ENCODE measurements at places on chromosomes 2 and 18.

- DNase-seq, result no peak
Observed at GRCh38 chr2:191349990-191350389, 104.8 kb downstream of the MYO1B start.

DNA sequence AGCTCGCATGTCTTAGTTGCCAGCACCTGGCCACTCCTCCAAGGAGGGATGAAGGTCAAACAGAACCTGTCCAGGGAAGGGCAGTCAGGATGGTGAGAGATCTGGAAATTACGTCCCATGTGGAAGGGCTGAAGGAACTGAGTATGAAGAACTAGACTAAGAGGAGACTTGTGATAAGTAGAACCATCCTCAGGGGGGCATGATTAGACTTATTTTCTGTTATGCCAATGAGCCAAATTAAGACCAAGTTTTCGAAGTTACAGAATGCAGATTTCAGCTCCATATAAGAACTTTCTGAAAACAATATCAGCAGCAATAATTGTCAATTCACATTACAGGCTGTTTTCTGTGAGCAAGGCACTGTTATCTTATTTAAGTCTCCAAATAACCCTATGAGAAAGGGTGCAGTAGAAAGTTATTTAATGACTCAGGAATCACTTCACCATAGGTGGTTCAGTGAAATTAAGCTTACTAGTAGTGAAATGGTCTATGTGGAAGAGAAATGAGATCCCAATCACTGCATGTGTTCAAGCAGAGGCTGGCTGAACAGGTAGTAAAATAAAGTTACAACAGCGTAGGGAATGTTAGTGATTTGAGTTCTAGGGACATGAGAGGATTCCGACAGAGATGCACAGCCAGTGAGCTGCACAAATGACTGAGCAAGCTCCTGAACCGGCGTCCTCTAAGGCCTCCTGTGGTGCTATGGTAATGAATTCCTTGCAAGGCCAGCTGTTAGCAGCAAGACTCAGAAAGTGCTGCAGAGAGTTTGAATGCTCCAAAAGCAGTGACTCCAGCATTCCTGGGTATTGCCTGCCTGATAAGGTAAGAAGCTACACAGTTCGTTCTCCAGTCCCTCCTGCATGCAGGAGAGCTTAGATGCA is 4.5 kb upstream of the DYM start:
- DNase-seq, result no peak

- DNase-seq, result no peak
Observed at GRCh38 chr2:213818436-213818835, 534.2 kb downstream of the SPAG16 start.

- no peak for DNase-seq
Observed at GRCh38 chr2:101382442-101382841, 4.9 kb downstream of the CREG2 start.

- DNase-seq, result no peak
Observed at GRCh38 chr2:145096582-145096981, 576.7 kb upstream of the ZEB2 start.

DNA sequence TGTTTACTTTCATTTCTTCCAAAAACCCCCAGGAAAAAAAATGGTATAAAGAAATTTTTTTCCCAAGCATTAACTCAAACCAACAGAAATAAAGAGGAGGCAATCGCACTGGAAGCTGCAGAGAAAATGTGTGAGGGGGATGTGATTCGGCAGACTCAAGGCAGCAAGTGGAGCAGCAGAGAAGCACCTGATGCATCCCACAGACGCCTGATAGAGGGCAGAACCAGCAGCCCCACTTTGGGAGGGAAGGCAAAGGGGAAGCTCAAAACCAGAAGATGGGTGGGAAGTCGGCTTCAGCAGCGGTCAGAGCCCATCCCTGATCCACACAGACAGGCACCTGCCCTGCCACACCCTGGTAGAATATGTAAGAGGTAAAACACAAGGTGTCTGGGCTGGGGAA is 12.6 kb downstream of the FTCDNL1 start:
- no peak for DNase-seq

GRCh38 chr2:200689115-200689514 is 103.3 kb downstream of the AOX1 start:
- DNase-seq, result no peak

- no peak for DNase-seq
Observed at GRCh38 chr2:32884346-32884745, 62.4 kb upstream of the LTBP1 start.

DNA sequence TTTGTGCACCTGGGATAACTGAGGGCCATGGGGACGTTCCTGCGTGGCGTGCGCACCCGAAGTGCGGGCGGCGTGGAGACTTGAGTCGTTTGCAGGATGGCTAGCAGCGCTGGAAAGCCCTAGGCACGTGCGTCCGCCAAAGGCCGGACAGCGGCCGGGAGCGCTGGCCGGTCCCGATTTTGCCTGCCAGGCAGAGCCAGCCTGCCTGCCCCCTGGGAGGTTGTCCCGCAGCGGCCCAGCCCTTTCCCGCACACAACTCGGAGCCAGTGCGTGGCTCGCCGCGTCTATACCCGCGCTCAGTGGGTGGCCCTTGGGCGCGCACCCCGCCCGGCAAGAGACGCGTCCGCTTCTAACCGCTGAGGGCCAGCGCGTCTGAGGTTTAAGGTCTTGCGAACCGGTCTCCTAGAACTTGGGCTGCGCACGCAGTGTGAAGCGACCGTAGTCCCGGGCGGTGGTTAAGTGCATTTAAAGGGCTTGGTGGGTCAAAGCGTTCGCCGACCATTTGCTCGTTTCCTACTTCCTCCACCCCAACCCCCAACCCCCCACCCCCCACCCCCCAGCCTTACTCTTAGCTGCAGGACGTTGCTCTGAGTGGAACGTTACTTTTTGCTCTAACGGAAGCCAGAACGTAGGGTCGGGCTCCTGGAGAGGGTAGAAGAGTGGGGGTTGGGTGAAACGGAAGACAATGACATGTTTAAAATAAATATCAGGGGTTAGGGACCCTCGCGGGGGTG is 627 bp downstream of the CDCA7 start:
- DNase-seq, result peak; percentile 41

- no peak for DNase-seq
Observed at GRCh38 chr2:220460257-220460985, 833.0 kb downstream of the SLC4A3 start.

- no peak for DNase-seq
Observed at GRCh38 chr18:62587689-62588088, 64.9 kb downstream of the ZCCHC2 start.

DNA sequence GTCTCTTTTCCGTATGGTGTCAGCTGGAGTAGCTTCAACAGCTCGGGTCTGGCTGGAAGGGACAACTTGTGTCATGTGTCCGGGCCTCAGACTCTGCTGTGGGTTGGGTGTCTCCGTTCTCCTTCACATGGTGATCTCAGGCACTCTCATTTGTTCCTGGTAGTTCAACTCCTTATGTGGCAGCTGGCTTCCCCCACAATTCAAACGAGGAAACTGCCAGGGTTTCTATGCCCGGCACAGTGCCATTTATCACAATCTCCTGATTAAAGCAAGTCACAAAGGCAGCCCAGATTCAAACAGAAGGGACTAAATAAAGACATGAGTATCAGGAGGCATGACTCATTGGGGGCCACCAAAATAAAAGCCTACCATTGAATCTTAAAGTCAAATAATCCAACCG is 22.7 kb downstream of the MRO start:
- no peak for DNase-seq

GRCh38 chr2:202612145-202612544 is 22.6 kb upstream of the FAM117B start:
- DNase-seq, result no peak

DNA sequence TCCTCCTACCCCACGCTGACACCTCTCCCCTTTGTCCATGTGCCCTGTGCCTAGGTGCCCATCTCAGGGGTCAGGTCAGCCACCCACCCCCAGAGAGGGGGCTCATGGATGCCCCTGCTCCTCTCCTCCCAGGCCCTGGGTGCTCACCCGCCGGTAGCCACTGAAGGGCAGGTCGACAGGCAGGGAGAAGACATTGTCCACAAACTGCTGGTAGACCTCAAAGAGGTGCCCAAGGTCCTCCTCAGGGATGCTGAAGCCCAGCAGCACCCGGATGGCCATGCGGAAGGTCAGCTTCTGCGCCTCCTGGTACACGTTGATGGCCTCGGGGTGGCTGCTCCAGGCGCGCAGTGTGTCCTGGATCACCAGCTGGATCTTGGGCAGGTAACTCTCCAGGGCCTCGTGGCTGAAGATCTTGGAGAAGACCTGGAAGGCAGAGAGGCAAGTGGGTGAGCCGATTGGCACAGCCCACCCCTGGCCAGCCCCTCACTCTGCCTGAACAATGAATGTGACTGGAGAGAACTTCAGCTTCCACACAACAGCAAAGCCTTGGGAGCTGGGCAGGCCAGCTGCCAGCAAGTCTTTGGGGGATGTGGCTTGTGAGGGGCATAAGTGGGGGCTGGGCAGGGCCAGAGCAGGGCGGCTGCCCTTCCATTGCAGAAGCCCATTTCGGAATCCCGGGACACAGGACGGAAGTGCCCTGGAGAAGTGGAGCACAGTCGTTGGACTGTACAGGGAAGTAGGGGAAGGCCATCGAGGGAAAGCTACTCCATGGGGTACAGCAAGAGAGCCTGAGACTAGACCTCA is 12.5 kb downstream of the CYP26B1 start:
- DNase-seq, result no peak

- no peak for DNase-seq
Observed at GRCh38 chr18:56959120-56959519, 187.8 kb upstream of the BOD1L2 start.

DNA sequence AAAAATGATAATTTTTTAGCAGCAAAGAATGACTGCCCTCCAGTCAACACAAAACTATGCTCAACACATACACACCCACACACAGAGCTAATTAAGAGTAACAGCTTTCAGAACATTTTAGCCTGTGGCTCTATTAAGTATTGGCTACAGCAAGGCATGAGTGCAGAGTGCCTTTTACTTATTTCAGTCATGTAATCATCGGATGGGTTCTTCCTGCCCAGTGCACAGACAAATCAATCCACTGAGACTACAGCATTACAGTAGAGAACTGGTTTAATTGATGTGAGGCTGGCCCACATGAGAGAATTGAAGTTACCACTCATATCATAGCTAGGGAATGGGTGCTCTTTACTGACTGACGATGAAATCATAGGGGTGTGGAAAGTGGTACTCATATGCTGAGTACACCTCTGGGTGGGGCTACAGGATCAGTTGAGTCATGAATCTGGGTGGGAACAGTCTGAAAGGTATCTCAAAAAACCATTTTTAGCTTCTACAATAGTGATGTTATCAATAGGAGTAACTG is 241.0 kb downstream of the FSIP2 start:
- DNase-seq, result no peak

GRCh38 chr2:43989545-43989944 is 6.2 kb downstream of the LRPPRC start:
- no peak for DNase-seq

DNA sequence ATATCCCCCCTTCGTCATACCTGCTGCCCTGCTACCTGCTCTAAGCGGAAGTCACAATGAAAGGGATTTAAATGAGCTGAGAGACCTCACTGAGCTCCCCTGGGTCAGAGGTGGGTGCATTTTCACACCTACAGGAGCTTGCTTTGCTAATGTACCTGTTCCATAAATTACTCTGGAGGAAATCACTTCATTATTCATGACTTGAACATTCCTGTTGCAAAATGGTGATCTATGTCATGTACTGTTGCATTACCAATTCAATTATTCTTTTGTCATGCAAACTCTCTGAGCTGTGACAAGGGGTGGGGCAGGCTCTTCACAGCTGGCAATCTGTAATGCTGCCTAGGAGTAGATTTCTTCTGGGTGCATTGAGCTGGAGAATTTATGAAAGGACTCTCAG is 761.3 kb downstream of the TSN start:
- DNase-seq, result no peak

- no peak for DNase-seq
Observed at GRCh38 chr2:177541258-177541991, 148.9 kb downstream of the AGPS start.

GRCh38 chr2:74079522-74080341 is 68.0 kb downstream of the BOLA3 start:
- DNase-seq, result no peak

DNA sequence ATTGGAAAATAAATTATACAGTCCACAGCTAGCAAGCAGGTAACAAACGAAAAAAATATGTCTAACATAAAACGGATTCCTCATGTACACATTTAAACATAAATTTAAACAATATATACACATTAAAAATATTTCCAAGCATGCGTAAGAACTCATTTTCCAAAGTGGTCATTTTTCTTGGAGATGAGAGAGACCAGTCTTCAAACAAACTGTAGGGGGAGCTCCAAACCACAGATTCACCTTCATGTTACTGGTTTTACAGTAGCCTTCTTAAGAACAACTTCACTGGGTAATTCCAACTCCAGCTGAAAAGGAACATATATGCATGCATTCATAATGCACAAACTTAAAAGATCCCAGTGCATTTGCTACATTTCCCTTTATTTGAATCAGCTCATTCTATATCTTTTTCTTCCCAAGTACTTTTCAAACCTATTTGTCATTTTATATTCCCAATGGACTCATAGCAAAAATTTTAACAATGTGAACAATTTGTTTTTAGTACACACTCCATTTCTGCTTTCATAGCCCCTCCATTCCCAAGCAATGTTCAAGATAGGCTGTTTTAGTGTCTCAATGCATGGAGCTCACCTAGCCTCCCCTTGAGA is 4.7 kb upstream of the STAMBP start:
- no peak for DNase-seq

DNA sequence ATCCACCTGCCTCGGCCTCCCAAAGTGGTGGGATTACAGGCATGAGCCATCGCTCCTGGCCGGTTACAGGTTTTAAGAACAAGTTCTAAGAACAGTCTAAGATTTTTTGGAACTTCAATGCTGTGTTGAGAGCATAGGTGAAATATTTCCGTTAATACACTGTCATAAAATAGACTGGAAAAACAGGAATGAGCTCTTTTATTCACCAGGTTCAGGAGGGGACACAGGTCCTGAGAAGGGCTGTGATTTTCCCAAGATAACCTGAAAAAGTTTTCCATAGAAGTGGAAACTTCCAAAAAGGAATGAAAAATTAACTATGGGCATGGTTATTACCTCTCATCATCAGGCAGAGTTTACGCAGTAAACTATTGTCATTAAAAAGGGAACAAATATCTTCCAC is 97.6 kb upstream of the TMEM178A start:
- DNase-seq, result no peak

- no peak for DNase-seq
Observed at GRCh38 chr2:171798156-171798820, 95.8 kb downstream of the SLC25A12 start.

DNA sequence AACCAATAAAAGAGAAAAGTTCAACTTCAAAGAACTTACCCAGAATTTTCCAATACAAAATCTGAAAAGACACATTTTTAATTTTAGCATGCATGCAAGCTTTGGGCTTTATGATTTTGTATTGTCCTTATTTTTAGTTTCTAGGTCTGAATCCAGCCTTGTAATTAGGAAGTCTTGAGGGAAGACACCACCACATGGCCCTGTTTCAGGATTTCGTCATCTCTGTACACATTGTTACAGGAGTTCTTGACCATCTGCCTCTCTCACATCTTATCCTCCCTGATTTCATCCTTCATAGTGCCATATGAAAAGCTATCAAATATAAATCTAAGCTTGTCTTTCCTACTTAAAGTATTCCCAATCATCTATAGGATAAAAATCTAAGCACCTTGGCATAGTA is 176.1 kb downstream of the TXNL1 start:
- DNase-seq, result no peak

GRCh38 chr2:174344716-174345461 is 10.1 kb downstream of the SP9 start:
- DNase-seq, result no peak
